ENCODE measurements at places on chromosomes 3 and 15.
A peak's percentile ranks its signal among the peaks of the same experiment; 100 is the strongest.

- DNase-seq, result peak; percentile 66
Measured at GRCh38 chr15:90407871-90408317, 19.9 kb downstream of the IQGAP1 start.

DNA sequence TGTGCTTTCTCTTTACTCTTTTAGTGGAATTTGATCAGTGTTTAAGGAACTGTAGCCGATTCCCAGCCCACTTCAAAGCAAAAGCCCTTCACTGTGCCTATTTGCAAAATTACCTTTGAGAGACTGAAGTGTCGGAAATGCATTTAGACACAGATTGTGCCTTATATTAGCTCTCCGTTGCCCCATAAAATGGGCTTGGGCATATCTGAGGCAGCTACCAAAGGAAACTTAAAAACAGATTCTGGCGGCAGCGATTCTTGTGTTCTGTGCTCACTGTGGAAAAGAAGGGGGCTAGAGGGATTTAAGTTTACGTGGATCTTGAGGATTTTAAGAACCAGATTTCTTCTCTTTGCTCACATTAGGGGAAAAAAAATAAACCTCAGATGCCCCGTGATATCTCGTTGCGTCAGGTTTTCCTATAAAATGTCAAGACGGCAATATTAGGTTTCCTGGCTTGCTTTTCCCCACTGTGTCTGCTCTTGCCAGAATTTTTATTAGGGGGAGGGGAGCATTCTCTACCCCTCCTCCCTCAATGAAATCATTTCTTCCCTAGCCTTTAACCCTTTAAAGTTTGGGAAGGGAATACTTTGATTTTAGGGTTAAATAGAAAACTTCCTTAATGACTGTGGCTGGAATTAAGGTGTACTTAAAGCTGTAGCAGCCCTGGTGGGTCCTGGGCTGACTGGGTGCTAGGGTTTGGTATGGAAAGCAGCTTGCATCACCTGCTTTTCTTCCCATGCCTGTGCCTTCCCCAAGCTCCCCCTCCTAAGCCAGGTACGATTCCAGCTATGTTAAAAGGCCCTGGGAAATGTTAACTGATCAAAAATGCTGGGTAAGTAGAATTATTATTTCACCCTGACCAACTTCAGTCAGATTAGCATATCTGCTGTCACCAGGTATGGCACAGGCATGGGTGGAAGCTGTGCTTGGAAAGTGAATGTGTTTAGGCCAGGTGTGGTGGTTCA is 73.8 kb downstream of the SMAD3 start:
- DNase-seq, result peak; percentile 71

- no peak for DNase-seq
Measured at GRCh38 chr15:59437142-59437816, 707 bp upstream of the FAM81A start.

GRCh38 chr3:4408958-4409357 is 58.1 kb downstream of the SUMF1 start:
- no peak for DNase-seq

GRCh38 chr15:60574801-60575631 is 96.1 kb upstream of the ICE2 start:
- no peak for DNase-seq

- no peak for DNase-seq
Measured at GRCh38 chr3:195443391-195443989, 670 bp upstream of the ACAP2 start.

DNA sequence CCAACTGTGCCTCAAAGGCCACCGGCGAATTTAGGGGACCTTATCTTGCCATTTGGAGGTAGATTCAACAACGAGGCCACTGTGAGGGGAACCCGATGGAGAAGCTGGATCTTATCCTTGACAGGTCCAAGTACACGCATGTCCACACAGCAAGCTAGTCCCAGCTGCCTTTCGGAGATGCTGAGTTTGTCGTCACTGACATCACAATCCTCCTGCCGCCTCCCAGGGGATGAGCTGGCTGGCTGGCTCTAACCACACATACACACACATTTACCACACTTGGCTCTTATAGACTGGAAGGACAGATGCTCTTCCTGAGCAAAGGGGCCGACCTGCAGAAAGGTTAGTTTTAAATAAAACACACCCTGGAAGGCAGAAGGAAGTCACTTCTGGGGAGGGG is 176.3 kb downstream of the STT3B start:
- no peak for DNase-seq

DNA sequence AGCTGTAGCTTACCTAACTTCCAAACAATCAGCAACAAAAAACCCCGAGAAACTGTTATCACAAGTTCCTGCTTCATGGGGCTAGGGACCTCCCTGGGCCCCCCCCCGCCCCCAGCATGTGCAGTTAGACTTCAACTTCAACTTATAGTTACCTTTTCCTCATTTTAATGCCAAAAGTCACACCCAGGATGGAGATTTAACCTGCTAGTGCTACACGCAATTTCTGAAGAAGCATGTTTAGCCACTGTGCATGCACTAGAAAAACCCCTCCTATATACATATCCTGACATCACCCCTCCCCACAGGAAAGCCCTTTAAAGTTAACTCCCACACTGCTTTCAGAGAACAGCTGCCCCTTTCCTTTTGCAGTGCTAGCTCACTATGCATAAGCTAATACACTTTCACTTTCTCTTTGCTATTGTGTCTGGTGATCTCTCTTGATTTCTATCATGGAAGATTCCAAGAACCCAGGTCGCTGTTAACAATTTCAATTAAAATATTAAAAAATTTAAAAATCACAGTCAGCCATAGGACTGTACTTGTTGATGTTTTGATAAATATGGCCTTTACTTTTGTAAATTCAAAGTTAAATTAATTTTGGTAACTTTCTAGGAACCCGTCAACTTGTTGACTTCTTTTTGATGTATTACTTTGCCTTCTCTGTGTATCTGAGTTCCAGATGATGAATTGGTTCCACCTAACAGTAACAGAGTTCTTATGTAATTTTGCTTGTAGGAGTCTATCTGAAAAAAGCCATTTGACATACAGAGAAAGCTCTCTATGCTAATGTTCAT is 75.2 kb upstream of the ACAD9 start:
- peak; percentile 61 for DNase-seq

GRCh38 chr15:74598126-74598842 is 17.4 kb upstream of the CLK3 start:
- DNase-seq, result peak; percentile 91

Measured in choroid plexus epithelial cell (primary cell).